SK-N-SH treated with all-trans-retinoic acid at 6 μM for 48 hours (cell line): ENCODE measurements at places on chromosomes 1 and 21.
A peak's percentile ranks its signal among the peaks of the same experiment; 100 is the strongest.

DNA sequence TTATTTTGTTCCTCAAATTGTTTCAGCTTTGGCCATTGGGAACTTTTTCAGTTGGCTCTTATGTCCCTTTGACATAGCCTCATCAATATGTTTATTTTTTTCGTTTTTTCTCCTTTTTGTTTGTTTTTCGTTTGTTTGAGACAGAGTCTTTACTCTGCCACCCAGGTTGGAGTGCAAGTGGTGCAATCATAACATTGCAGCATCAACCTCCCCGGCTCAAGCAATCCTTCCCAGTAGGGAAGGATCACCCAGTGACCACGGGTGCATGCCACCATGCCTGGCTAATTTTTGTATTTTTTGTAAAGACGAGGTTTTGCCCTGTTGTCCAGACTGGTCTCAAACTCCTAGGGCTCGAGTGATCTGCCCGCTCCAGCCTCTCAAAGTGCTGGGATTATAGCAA, 8.1 kb downstream of the POLR3GL start:
- no peak for ATAC-seq

- peak; percentile 94 for ATAC-seq
These were observed 45.6 kb downstream of the SRRM1 start for GRCh38 chr1:24688621-24689195.

GRCh38 chr1:68815632-68816031, 318.8 kb upstream of the DEPDC1 start:
- ATAC-seq, result no peak

DNA sequence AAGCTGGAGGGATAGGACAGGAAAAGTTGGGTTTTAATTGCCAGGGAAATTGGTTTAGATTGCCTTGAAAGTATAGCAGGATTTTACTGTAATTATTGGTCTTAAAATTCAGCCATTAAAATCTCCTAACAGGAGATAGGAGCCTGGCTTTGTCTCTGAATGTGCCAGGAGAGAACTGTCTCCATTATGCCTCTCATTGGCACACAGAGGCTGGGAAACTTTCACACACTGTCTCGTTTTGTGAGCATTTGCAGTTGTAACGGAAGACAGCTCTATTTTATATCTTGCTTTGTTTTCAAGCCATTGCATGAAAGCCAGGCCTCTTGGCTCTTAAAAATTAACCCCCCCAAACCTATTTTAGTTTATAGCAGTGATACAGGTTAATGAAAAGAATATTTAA, 12.5 kb downstream of the DNAJC6 start:
- no peak for ATAC-seq

DNA sequence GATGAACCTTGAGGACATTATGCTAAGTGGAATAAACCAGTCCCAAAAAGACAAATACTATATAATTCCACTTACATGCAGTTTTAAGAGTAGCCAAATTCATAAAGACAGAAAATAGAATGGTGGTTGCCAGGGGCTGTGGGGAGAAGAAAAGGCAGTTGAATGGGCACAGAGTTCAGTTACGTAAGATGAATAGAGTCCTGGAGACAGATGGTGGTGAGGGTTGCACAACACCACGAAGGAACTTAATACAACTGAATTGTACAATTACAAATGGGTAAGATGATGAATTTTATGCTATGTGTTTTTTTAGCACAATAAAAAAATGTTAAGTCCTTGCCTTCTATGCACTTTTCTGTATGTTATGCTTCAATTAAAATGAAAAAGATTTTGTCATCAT, 66.6 kb downstream of the CD34 start:
- ATAC-seq, result no peak
